Activated naive CD8-positive, alpha-beta T cell treated with anti-CD3 and anti-CD28 coated beads for 36 hours (primary cell): ENCODE measurements at places on chromosomes 3 and 15.
A peak's percentile ranks its signal among the peaks of the same experiment; 100 is the strongest.

- DNase-seq, result no peak
These were observed 7.0 kb downstream of the MFGE8 start for GRCh38 chr15:88906130-88906529.

DNA sequence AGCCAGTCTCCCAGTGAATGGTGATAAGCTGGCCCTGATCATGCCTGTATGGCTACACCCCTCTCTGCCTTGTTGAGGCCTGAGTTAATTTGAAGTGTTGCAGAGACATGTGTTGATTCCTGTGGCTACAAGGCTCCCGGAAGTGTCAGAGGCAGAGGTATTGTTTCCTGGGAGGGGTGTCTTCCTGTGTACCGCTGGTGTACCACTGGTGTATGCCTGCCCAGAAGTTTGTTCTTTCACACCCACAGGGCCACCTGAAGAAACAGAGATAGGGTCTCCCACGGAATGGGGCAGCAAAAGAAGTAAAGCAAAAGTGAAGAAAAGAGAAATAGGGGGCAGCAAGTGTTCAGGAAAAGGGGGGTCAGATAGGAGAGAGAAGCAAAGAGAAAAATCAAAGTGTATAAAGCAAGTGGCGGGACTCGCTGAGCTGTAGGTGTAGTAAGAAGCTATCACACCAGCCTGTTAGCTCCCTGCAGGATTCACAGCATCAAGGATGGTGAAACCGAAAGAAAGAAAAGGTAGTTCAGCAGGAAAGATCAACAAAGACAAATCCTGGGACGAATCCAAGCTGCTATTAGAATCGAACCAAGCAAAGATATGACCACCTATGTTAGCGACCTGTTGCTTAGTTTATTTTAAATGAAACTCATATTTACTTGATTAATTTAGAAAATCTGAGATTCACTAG lies 36.6 kb upstream of the CD47 start:
- peak; percentile 37 for DNase-seq

GRCh38 chr15:35858707-35859106 lies 312.7 kb upstream of the DPH6 start:
- no peak for DNase-seq

GRCh38 chr3:26381411-26381810 lies 241.2 kb upstream of the LRRC3B start:
- DNase-seq, result no peak
